Chondrocyte (in vitro differentiated cells): ENCODE measurements at places on chromosomes 3 and 15. TPM values are rescaled to one million over a fixed set of nuclear protein-coding genes. Genes with fewer than 3 reads are reported as not detected.
A peak's percentile ranks its signal among the peaks of the same experiment; 100 is the strongest.

Gene ANKDD1A
- total RNA-seq = 3.4 to 4.3 TPM (median 3.8 TPM) in 3 replicates

Gene ERICH6
- total RNA-seq = not detected in 3 replicates

Gene MFGE8
- 154 to 305 TPM (median 287 TPM) in 3 replicates for total RNA-seq

Gene HAPLN3
- 29.9 to 78.2 TPM (median 73.7 TPM) in 3 replicates for total RNA-seq

Gene CCR5
- total RNA-seq = not detected in 3 replicates

Gene SLC2A2
- not detected in 3 replicates for total RNA-seq

Gene UNC13C
- 0.15 to 1.1 TPM (median 0.15 TPM) in 3 replicates for total RNA-seq

Gene LXN
- total RNA-seq = 3.3 to 6.3 TPM (median 3.4 TPM) in 3 replicates

Gene TRA2B
- 75.7 to 117 TPM (median 85.8 TPM) in 3 replicates for total RNA-seq

Gene DAZL
- total RNA-seq = not detected in 3 replicates

Gene CYP1A2
- total RNA-seq = not detected in 3 replicates

Gene DBR1
- total RNA-seq = 13.2 to 16.2 TPM (median 14.9 TPM) in 3 replicates

Gene FBN1
- 1,183 to 1,794 TPM (median 1,190 TPM) in 3 replicates for total RNA-seq

Gene IL17RD
- 5.1 to 6.3 TPM (median 6.1 TPM) in 3 replicates for total RNA-seq

Gene PTPRG
- 41.8 to 45.5 TPM (median 44.0 TPM) in 3 replicates for total RNA-seq

Gene PLSCR5
- not detected in 3 replicates for total RNA-seq

DNA sequence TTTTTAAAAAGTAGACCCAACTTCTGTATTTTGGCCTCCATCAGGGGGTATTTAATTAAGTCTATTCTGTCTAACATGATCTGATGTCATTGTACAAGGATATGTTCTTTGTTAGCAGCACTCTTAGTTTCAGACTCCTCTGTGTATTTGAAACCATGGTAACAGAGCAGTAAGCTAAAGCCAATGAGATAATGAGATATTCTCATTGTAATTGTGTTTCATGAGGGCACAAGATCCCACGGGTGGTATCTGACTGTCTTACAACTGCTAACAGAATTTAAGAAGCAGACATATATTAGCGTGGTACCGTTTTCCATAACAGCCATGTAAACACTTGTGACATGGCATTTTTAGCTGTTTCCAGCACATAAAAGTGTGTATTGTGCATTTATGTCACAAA is 251.2 kb upstream of the VEPH1 start:
- DNase-seq = no peak

- no peak for DNase-seq
These were observed 128.8 kb upstream of the IL12A start for GRCh38 chr3:159859836-159860235.

DNA sequence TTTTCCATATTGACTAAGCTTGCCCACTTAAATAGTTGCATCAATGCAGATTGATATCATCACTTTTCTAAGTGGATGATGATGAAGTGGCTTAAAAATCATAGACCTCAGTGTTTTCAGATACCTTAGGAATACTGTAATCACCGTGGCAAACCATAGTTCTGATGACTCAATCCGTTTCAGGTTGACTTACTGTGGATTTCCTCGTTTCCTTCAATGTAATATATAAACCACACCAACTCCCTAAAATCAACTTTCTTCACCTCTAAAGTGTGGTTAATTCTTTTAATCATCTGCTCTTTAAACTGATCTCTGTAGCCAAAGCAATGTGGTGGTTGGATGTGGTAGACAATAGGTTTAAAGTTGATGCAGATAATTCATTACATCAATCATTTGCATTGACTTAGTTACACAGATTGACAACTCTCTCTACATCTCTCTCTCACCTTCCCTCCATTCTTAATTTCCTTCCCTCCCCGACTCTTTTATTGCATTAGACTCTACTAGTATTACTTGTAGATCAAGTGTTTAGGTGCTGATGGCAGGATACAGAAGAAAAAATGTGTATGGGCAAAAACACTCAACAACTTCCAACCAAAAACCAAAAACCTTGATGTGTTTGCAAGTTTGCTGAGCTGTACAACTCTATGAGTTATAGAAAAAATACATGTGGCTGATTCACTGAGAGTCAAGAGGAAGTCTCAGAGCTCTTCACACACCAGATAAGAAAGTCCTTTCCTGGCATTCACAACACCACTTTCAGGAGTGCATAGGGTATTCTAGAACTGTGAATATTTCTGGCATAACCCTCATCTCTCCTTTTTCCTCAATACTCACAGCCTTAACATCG is 243.5 kb downstream of the NFKBIZ start:
- no peak for DNase-seq

- DNase-seq = peak; percentile 18
These were observed 18.7 kb downstream of the DNASE1L3 start for GRCh38 chr3:58192069-58192468.

GRCh38 chr3:114454551-114455251 is 160.9 kb downstream of the TIGIT start:
- DNase-seq = no peak

GRCh38 chr3:33089515-33089914 is 7.4 kb downstream of the GLB1 start:
- DNase-seq = no peak

DNA sequence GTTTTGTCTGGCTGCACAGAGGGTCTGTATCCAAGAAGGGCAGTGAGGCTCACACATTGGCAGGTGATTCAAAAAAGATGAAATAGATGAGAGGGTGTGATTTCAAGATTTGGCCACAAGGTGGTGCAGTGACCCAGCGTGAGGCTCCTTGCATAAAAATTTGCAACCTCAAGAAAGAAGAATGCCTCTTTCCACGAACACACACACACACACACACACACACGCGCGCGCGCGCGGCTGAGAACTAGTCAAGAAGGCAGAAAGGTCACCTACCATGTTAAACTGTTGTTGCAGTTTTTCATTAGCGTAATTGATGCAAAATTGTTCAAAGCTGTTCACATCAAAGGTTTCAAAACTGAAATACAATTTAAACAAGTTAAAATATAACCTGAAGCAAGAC is 39.2 kb downstream of the MYO5C start:
- DNase-seq = no peak

- DNase-seq = no peak
These were observed 101.0 kb downstream of the ANP32A start for GRCh38 chr15:68719672-68720071.

GRCh38 chr3:43104660-43105595 is 951 bp downstream of the POMGNT2 start:
- no peak for DNase-seq

DNA sequence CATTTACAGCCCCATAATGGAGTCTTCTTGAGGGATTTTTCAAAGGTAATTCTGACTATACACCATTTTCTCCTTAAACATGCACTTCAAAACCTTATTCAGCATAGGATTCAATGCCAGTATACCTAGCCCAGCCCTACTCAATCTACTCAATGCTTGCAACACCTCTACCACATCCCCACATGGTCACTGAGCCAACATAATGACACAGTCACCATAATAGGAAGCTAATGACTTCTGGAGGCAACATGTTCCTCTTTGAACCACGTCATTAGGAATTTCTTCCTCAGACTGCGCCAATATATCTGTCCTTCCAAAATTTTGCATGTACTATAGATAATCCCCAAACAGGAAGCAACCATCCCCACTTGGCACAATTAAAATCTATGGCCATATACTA is 153.9 kb upstream of the SETMAR start:
- DNase-seq = no peak

GRCh38 chr3:62874711-62875557 is at the start of gene CADPS:
TSS of gene CADPS (minus strand) at chr3:62875416. CDS start at chr3:62875029, 387 bp downstream.
- DNase-seq = peak; percentile 72

- peak; percentile 51 for DNase-seq
These were observed 1.9 kb downstream of the VILL start for GRCh38 chr3:37992271-37993066.

DNA sequence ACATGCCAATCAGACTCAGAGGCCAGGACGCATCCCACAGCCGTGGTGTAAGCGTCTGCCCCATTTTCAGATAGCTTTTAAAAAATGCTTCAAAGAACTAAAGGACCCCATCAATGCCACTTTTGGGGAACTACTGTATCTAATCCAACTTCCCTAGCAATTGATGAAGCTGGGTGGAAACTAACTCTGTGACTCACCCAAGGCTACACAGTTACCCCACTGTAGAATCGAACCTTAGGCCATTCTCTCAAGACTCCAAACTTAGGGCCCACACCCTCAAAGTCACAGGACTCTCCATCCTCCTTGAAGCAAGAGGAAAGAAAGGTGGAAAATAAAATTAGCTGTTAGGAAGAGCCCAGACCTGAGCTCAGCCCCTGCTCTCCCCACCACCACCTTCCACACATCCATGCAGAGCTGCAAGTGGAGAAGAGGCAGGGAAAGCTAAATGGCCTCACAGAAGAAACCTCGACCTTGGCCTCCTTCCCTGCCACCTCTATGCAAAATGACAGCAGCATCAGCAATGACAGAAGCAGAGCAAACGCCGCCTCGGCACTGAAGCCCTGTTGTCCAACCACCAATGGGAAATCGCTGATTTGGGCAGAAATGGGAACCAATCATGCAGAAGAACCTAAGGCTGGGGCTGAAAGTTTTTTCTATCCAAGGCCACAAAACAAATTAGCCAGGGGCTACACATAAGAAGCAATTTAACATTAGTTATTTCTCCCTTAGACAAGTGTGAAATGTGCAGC is 22.2 kb downstream of the ANP32A start:
- no peak for DNase-seq

DNA sequence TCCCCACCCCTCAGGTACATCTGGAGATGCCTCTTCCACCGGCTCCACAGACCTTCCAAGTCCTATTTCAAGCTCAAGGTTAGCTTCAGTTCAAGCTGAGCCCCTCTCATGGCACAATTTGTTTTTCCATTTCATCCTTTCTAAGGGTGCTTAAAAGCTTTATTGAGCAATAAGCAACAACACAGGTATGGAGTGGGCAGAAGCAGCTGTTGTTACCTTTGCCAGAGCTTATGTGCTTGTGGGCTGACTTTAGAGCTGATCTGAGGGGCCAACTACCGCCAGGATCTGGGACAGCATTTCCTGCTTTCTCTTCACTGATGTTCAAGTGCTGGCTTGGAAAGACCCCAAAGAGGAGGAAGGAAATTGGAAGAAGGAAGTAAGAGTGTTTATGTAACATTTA is 140.0 kb upstream of the KLHL25 start:
- no peak for DNase-seq

DNA sequence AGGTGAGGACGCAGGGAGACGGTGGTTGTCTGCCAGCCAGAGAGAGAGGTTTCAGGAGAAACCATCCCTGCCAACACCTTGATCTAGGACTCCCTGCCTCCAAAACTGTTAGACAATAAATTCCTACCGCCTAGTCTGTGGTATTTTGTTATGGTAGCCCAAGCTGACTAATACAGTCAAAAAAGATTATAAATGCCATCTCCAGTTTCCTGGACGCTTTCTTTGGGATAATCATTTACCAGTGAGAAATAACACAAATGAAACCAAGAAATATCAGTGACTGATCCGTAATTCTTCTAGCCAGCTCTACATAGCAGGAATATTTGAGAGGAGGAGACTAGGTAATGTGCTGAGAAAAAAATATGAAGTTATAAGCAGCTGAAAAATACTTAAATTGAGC is 707.8 kb upstream of the LMCD1 start:
- no peak for DNase-seq

GRCh38 chr3:161224786-161225185 is 3.7 kb downstream of the NMD3 start:
- DNase-seq = no peak

- no peak for DNase-seq
These were observed 24.3 kb downstream of the CD200R1L start for GRCh38 chr3:112822064-112823055.

GRCh38 chr3:90092994-90093393 is 985.6 kb downstream of the EPHA3 start:
- no peak for DNase-seq

DNA sequence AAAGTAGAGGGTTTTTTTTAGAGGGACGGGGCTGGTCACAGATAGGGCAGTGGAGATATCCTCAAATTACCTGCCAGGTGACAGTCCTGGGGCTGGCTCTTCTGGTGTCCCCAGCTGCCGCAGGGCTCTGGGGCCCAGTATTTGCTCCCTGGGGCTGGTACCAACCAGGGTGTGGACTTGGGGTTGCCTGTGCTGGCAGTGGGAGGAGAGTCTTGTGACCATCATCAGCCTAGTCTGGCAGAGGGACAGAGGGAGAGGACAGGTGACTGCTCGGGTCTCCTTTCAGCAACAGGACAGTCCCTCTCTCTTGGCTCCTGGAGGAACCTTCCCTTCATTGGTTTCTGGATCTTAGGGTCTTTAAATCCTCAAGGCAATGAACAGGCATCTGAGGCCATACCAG is 7.9 kb upstream of the RPP14 start:
- DNase-seq = no peak

- peak; percentile 77 for DNase-seq
These were observed 227.4 kb upstream of the AZI2 start for GRCh38 chr3:28575746-28576613.
